ENCODE measurements at places on chromosomes 13 and 19.

- DNase-seq = no peak
Observed at GRCh38 chr13:95756072-95756471, 79.1 kb downstream of the DNAJC3 start.

DNA sequence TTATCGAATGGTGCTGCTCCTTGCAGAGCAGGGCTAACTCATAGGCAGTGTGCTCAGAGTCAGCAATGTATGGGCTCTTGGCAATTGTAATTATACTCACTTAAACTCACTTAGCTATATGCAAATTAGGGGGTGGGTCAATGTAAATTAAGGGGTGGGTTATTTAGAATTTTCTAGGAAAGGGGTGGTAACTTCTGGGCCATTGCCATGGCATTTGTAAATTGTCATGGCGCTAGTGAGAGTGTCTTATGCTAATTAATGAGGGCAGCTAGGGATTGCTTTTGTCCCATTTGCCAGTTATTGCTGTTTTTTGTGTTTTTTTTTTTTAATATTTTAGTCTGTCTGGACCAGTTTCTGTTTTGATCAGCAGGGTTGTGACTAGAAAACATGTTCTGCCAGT is 68.4 kb downstream of the DIAPH3 start:
- DNase-seq = no peak

GRCh38 chr13:113041896-113042295 is 63.7 kb upstream of the F7 start:
- no peak for DNase-seq

DNA sequence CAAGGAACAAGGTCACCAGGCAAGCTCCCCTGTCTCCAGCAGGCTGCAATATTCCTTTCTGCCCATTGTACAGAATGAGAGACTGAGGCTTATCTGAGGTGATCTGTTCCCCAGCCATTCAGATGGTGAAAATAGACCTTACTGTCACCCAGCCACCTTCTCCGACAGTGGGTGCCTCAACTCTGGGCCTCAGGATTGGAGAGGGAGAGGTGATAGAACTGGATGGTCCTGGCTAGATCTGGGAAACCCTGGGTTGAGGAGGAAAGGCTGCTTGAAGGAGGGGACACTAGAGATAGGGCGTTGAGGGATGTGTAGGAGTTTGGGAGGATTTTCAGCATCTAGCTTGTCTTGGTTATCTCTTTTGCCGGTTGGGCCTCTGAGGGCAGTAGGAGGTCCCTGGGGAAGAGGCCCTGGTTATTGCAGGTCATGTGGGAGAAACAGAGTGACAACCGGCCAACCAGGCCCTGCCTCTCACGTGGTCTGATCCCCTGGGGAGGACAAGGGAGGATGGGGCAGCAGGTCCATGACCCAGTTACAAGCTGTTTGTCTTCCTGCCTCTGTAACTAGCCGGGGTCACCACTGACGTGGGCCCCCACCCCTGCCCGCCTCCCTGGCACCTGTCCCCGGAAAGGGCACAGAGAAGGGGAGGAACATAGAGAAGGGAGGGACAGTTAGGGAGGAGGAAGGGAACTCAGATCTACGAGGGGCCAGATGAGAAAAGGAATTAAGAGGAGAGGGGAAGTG is 8.2 kb downstream of the NFIC start:
- DNase-seq = no peak

DNA sequence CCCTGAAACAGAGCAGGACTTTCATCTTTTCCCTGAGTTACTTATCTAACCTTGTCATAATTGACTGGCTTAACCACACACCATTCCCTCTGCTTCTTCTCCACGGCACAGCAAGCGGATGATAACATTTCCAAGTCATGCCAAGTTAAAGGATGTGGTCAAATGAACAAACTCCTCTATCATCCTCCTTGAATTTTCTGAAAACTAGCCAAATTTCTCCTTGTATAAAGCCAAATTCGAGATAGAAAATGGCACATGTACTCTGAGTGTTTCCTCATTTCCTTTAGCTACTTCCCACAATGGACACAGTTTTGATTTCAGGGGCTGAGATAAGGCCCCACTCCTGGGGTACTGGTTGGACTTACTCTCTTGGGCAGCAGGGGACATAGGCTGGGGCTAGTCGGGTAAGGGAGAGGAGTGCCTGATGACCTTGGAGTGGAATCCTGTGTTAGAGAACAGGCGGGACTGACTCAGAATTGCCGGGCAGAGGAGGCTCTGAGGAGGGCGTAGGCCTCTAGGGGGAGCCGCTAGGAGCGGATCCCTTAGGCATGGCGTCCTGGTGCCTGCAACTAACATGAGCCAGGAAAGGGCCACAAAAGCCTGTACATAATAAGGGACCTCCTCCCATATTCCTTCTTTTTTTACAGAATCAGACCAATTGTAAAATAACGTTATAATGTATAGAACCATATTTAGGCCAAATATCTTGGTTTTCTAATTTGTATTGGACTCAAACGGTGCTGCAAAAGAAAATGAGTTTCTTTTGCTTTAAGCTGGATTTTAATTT is 20.3 kb upstream of the TMTC4 start:
- no peak for DNase-seq

DNA sequence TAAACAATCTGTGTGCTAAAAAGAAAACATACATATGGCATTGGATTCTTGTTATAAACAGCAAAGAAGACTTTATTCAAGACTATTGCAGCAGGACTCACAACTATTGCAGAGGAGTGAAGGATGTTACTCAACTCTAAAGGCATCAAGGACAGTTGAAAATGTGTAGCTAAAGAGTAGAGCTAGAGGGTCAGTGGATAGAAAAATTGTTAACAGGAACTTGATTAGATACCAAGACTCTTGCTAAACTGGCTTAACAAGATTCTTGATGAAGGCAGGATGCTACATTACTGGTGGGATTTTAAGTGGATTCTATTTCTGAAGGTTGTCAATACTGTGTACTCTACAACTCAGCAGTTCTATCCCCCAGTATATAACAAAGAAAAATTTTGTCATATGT is 1183.3 kb downstream of the SLITRK1 start:
- no peak for DNase-seq

GRCh38 chr13:92175330-92175729 is 776.9 kb downstream of the GPC5 start:
- DNase-seq = no peak

DNA sequence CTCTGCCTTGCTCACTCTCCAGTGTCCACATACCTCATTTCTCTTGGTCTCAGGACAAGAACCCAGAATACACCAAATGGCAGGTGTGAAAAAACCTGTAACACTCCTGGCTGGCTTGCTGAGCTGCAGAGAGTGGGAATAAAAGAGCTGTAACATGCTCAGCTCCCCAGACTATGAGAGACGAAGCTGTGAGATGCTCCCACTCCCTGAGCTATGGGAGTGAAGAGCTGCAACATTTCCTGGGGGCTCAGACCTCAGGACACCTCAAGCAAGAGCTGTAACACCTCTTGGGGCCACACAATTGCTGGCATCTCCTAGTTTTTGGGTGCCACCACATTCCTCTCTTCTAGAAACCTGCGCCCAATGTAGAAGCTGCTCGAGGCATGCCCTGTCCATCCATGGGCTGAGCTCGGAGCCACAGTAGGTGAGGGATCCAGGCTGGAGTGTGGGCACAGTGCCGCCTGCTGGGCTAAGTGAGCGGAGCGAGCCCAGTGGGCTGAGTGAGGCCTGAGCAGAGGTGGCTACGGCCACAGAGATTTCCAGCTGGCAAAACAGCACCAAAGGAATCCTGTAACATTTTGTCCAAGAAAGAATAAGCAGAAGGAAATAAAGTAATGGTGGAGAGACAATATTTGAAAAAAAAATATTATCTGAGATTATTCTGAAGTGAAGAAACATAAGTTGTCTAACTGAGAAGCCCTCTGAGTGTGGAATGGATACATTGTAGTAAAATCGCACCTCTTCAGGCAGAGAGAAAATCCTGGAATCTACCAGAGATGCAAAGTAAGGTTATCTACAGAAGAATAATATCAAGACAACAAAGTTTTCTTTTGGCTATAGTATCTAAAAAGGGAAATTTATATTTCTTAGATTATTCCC is 186.2 kb upstream of the PCDH9 start:
- no peak for DNase-seq

DNA sequence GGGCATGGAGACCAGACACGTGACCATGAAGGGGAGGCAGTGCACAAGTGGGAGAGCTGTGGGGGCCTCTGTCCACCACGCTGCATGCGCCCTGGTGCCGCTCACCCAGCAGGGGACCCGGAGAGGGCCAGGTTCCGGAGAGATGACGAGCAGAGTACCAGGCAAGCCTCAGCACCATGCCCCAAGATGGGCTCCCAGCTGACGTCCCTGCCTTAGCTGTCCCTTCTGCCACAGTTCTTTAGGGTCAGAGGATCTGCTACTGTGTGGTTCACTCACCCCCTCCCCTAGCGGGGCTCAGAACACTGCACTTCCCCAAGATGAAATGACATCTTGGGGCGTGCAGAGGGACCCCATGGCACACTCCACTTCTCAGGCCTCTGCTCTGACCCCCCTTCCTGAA is 9.6 kb upstream of the PRKD2 start:
- DNase-seq = no peak

DNA sequence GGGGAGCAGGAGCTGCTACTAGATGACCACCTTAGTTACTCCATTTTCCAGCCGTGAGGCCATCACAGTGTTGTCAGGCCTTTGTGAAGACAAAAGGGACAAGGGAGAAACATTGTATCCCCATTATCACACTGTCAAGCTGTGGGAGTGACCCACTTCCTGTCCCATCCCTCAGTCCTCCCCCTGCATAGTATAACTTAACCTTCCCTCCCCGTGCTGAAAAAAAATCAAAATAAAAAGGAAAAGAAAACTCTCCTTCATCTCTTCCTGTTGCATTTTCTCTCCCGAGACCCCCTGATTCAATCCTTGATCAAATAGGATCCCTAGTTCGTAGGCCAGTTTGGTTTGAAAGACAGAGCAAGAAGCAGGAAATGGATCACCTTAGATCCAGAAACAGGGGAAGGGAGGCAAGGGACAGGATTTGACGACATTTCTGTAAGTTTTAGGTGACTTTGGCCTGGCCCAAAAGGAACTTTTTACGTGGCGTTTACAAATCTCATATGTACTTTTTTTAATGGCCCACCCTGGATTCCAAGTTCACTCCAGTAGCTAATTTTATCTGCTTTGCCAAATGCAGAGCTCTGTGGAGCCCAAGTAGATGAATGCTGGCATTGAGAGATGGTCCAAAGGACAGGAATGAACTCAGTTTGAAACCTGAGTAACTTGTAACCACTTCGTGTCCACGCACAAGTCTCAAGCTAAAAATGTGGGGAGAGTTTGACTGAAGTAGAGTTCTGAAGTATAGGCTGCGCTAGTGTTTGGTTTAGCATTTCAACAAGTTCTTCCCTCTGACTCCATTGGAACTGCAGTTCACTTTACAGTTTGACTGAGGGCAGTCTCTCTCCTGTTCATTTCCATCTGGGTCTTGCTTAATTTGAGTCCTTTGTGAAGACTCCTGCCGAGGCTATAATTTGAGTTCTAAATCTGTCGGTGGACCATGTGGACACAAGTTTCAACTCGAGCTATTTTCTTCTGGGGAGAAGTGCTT is 16.6 kb upstream of the GATAD2A start:
- DNase-seq = no peak

- DNase-seq = no peak
Observed at GRCh38 chr19:926589-927350, 935 bp downstream of the ARID3A start.

Measured in activated naive CD4-positive, alpha-beta T cell (primary cell).